ENCODE measurements at places on chromosomes 13 and 19.

DNA sequence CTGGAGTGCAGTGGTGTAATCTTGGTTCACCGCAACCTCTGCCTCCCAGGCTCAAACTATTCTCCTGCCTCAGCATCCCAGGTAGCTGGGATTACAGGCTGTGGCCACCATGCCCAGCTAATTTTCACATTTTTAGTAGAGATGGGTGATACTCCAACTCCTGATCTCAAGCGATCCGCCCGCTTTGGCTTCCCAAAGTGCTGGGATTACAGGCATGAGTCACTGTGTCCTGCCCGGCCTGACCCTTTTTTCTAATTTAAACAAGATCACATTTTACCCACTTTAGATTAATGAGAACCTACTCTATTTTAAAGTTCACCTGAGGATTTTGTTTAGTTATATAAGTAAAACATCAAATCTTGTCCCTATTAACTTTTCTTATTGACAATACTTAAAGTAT is 91.8 kb upstream of the POSTN start:
- DNase-seq, result no peak

DNA sequence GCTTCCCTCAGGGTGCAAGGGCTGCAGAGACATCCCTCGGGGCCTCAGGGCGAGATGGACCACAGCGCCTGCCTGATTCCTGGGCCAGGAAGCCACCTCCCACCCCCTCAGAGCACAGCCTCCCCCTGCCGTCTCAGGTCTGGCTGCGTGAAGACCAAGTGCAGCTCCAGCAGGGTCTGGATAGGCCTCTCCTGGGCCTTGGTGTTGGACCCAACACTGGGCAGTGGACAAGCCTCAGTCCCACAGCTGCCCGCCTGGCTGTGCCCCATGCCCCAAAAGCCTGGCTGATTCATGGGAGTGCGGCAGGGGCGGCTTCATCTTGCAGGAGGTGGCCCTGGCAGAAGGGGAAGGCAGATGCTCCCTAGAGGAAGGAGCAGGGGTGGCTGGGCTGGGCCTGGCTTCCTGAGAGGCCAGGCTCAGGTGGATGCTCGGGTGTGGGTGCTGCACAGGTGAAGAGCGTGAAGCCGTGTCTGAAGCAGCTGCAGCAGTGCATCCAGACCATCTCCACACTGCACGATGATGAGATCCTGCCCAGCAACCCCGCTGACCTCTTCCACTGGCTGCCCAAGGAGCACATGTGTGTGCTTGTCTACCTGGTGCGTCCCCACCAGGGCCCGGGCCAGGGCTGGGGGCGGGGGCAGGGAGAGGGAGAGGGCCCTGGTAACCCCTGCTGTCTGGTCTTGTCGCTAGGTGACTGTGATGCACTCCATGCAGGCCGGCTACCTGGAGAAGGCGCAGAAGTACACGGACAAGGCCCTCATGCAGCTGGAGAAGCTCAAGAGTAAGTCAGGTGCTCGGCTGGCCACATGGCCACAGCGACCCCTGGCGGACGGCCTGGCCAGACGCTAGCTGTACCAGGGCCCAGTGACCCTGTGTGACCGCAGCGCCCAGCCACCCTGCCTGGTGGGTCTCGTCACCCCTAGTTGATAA is 21.7 kb downstream of the MAU2 start:
- no peak for DNase-seq

- no peak for DNase-seq
Observed at GRCh38 chr13:36345438-36346221, 564 bp downstream of the SPART start.

DNA sequence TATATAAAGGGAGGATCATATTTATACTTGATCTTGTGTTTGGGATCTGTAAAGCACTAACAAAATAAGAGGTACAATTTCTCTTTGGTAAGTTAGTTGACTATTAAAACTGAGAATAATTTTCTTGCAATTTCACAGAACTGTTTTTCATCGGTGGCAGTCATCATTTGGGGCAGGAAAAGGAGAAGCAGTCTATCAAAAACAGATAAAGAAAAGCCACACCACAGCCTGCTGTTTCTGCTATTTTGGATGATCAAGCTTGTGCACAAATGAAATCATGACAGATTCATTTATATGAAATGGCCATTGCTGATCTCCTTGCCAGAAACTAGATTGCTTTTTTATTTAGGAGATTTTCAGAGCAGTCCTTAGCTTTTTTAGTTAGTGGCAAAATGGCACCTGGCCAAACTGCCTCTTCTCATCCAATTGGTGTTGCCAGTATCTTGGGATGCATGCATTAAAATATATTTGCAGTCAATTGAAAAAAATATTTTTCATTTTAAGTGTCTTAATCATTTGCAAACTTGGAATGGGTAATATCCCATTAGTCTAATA is 326.0 kb downstream of the HS6ST3 start:
- no peak for DNase-seq

DNA sequence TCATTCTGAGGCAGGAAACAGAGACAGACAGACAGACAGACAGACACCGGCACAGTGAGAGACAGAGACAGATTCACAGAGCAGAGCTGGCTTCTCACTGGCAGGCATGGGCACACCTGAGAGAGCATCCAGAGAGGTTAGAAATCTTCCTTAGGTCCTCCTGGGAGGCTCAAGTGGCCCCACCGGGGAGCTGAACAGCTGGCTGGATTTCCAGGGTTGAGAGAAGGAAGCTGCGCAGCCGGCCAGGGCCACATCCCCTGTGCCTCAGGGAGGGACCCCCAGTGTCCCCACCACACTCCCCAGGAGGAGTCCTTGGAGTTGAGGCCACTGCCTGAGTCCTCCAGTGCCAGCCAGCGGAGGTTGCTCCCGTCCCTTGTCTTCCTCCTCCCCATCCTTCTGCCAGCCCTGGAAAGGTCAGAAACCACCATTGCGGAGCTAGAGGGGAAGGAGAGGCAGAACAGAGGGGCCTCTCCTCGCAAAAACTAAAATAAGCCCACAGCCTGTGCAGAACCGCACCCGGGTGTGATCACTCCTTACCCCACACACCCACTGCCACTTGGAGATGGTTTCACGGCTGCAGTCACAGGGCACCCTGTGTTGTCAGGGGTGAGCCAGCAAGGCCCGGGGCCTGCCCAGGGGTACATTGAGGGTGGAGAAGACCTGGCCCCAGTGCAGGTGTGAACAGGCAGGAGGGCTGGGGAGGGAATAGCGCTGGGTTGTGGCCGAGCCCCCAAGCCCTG is 4.2 kb downstream of the FFAR3 start:
- DNase-seq, result no peak

- no peak for DNase-seq
Observed at GRCh38 chr13:86633346-86633745, 834.1 kb upstream of the SLITRK6 start.

GRCh38 chr13:50225193-50226155 is 210.2 kb downstream of the KCNRG start:
- DNase-seq, result no peak

- DNase-seq, result no peak
Observed at GRCh38 chr13:40228990-40229389, 437.5 kb downstream of the FOXO1 start.

DNA sequence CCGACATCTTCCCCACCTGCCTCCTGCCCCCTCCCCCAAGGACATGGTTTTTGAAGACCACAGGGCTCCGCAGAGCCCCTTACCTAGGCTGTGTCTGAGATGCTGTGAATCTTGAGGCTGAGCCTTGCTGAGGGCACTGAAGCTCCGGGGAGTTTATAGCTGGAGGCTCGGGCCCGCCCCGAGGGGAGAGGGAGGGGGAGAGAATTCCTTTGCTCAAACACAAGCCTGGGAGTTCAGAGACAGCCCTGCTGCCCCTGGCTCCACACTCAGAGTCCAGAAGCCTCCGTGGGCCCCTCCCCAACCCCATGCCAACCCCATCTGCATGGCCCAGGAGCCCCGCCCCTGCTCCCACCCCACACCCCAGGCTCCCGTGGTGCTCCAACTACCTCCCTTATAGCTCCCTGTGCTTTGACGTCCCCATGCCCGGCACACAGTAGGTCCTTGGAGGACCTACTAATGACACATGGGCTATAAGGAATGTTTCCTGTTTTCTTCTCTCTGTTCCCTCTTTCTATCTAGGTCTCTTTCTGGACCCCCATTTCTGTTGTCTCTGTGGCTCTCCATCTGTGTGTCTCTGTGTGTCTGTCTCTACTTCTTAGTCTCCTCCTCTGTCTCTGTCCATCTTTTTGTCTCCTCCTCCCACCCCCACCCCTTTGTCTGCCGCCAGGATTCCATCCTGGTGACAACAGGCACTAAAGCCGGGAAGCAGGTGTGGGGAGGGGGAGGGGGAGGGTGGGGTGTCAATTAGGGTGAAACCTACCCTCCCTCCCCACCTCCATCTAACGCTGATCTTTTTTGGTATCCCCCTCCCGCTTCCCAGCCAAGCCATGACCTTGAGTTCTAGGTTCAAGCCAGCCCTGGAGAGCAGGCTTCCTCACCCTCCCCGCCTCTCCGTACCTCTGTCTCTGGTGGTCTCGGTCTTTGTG is at the start of gene TNNT1:
Gene TNNT1 (minus strand): TSS at position 129 of the 926 bp plus-strand sequence. CDS start 2,049 bp downstream, outside the sequence.
- DNase-seq, result no peak

- DNase-seq, result no peak
Observed at GRCh38 chr19:15516363-15516762, 8.0 kb downstream of the CYP4F22 start.

GRCh38 chr19:16222806-16223205 is 25.1 kb downstream of the AP1M1 start:
- no peak for DNase-seq

DNA sequence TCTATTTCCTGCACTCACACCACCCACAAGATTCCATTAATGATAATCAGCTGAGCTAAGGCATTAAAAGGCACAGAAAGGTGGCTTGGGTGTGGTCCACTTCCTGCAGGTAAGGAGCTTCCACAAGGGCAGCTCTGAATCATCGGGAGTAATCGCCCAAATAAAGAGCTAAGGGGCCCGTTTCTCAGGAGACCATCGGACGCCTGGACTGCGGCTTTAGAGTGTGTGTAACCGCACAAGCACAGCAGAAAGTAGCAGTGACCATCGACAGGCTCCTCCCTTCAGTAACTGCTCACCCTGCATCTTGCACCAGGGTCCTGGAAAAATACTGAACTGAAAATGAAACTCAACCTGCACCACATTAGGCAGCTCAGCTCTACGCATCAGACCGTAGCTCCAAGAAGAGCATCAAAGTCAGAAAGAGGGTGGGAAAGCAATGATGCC is 6.0 kb downstream of the STK24 start:
- DNase-seq, result no peak

GRCh38 chr19:4712771-4713170 is 10.9 kb downstream of the DPP9 start:
- no peak for DNase-seq

DNA sequence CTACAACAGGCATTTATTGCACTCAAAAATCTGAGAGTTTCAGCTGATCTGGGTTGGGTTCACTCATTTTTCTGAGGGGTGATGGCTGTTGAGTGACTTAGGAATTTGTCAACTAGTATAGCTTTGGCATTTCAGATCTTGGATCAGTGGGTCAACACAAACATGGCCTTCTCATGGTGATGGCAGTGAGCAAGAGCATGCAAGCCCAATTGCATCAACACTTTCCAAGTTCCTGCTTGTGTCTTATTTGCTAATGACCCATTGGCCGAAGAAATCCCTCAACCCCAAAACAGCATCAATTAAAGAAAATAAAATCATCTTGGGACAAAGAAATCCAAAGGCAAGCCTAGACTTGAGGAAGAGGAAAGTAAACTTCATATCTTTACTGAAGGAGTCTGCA is 23.9 kb upstream of the MYCBP2 start:
- no peak for DNase-seq

- DNase-seq, result no peak
Observed at GRCh38 chr13:36973621-36974295, 25.4 kb downstream of the ALG5 start.

DNA sequence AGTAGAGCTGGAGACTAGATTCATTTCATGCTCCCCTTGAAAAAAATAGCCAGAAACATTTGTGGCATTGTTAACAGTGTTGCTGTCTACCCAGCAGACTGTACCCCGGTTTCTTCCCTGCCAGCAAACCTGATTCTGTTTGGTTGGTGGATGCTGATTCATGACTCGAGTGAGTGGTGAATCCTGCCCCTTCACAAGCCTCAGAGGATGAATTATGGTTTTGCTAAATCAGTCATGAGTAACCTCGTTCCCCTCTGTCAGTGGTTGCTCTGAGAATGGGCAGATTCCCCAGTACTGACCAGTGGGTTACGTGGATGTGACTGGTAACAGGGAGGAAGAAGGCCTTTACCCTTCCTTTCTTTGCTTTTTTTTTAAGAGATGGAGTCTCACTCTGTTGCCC is 10.1 kb downstream of the NLRP12 start:
- no peak for DNase-seq

DNA sequence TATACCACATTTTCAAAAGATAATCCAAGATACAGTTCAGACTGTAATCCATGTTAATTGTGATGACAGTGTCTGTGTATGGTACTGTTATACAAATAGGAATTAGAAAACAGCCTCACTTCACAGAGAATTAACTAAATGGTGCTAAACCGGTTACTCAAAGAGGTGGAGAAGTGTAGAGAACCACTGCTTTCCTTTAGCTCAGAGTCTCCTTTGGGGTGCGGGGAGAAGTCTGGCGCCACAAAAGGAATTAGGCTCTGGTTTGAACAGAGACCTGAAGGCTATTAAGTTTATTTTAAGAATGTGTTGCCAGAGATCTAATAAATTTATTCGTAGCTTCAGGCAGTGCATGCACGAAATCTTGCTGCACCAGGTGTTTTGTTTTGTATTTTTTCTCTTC is 65.8 kb downstream of the FREM2 start:
- no peak for DNase-seq

DNA sequence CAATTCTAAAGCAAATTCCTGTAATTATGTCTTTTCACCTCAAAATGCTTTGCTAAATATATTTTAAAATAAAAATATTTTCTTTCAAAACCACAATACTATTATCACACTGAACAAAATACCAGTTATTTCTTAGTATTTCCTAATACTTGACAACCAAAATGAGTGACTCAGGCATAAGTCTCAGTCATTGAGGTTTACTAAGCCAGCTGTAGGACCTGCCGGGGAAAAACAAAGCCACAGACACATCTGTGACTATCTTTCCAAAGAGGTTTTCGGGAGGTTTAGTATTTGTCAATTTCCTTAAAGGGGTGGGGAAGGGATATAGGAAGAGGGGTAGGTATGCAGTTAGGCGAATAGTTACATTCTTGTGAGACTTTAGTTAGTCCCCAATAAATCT is 3.2 kb upstream of the ZNF235 start:
- no peak for DNase-seq

- no peak for DNase-seq
Observed at GRCh38 chr19:18803550-18804138, 12.5 kb upstream of the COMP start.

DNA sequence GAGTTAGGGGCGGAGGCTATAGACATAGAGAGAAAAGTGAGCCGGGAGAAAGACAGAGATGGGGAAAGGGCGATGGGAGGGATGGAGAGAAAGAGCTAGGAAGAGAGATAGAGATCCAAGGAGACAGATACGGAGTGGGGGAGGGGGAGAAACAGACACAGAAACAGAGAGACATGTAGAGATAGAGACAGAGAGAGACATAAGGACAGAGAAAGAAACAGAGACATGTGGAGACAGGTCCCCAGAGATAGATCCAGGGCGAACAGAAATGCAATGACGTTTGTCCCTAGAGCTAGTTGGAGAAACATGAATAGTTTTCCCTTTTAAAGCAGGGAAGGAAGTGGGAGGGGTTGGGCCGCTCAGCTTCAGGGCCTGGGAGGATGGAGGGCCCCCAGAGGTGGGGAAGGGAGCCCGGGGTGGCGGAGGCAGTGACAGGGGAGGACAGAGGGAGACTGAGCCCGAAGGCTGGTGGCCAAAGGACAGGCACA is 4.6 kb downstream of the PPP1R14A start:
- no peak for DNase-seq

GRCh38 chr13:111940892-111941291 is 126.1 kb upstream of the SOX1 start:
- DNase-seq, result no peak

Data from NCI-H1436 (cell line).